Activated naive CD4-positive, alpha-beta T cell treated with anti-CD3 and anti-CD28 coated beads for 36 hours (primary cell): ENCODE measurements at places on chromosomes 3 and 15. TPM values are rescaled to one million over a fixed set of nuclear protein-coding genes. Genes with fewer than 3 reads are reported as not detected.

- DNase-seq: no peak
- peaks cover 2% of the 10 kb centered on the region for H3K27me3 ChIP-seq
- H3K4me3 ChIP-seq: no peak overlapping the region
- H3K4me1 ChIP-seq: peaks cover 78% of the 10 kb centered on the region
These were observed 29.1 kb downstream of the GPR15 start for GRCh38 chr3:98560911-98561310.

GRCh38 chr3:29627136-29628117 is 346.6 kb downstream of the RBMS3 start:
- H3K36me3 ChIP-seq: no peaks in the 10 kb centered on the region
- no peaks in the 10 kb centered on the region for H3K27me3 ChIP-seq
- no peak overlapping the region for H3K4me3 ChIP-seq
- no peak for DNase-seq
- H3K4me1 ChIP-seq: no peaks in the 10 kb centered on the region
- no peak overlapping the region for H3K27ac ChIP-seq

DNA sequence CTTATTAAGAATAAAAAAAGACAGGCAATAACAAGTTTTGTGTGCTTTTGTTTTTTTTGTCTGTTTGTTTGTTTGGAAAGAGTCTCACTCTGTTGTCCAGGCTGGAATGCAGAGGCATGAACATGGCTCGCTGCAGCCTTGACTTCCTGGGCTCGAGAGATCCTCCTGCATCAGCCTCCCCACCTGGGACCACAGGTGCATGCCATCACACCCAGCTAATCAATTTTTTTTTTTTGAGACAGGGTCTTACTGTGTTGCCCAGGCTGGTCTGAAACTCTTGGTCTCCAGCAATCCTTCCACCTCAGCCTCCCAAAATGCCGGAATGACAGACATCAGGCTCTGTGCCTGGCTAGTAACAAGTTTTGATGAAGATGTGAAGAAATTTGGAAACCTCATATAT is 73.1 kb upstream of the GCNT3 start:
- H3K27ac ChIP-seq: no peak overlapping the region
- no peak overlapping the region for H3K4me3 ChIP-seq
- H3K36me3 ChIP-seq: no peaks in the 10 kb centered on the region

GRCh38 chr3:33612607-33613006 is 105.4 kb downstream of the CLASP2 start:
- no peaks in the 10 kb centered on the region for H3K4me1 ChIP-seq
- H3K27ac ChIP-seq: no peak overlapping the region
- DNase-seq: no peak
- no peak overlapping the region for H3K4me3 ChIP-seq
- H3K36me3 ChIP-seq: peaks cover 8% of the 10 kb centered on the region

DNA sequence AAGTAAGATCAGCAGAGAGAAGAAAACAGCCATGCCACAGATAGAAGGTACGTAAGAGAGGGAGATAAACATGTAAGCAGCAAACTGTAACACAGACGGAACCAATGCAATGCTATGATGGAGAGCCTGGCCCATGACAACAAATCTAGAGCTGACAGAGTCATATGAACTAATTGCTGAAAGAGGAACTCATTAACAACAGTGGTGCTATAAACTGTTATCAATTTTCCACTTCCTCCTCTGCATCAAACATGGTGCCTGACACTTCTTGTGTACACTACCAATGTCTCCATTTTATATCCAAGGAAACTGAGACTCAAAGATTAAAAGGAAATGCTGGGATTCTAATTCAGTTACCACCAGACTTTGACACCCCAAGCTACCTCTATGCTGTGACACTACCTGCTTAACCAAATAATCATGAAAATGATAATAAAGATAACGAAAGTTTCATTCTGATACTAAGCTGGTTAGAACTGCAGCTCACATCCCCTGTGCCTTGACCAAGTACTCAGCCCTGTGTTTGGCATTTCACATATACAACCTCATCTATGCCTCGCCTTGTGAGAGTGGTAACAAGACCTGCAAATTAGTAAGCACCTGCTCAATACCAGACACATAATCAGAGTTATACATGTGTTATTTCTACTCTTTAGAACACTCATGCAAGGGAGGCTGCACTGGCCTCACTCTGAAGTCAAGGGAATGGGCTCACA is 79.3 kb downstream of the ANO10 start:
- H3K4me3 ChIP-seq: no peak overlapping the region
- no peak for DNase-seq
- peaks cover 4% of the 10 kb centered on the region for H3K36me3 ChIP-seq
- no peak overlapping the region for H3K27ac ChIP-seq
- no peaks in the 10 kb centered on the region for H3K27me3 ChIP-seq
- no peaks in the 10 kb centered on the region for H3K4me1 ChIP-seq

Gene TP63
- total RNA-seq: not detected

DNA sequence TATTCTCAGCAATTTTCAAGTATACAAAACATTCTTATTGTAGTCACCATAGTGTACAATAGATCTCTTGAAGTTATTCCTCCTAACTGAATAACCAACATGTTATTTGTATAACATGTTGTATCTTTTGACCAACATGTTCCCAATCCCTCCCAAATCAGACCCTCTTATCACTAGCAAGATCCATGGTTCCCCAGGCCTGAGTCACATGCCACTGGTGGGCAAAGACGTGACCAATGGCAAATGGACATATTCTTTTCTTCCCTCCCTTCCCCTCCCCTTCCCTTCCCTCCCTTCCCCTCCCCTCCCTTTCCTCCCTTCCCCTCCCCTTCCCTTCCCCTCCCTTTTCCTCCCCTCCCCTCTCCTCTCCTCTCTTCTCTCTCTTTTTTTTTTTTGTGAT is 45.4 kb downstream of the AMOTL2 start:
- no peak overlapping the region for H3K4me3 ChIP-seq
- H3K27ac ChIP-seq: no peak overlapping the region
- no peaks in the 10 kb centered on the region for H3K4me1 ChIP-seq
- H3K27me3 ChIP-seq: peaks cover 2% of the 10 kb centered on the region

- no peak overlapping the region for H3K27ac ChIP-seq
- H3K4me1 ChIP-seq: no peaks in the 10 kb centered on the region
- H3K4me3 ChIP-seq: no peak overlapping the region
- H3K27me3 ChIP-seq: peaks cover 10% of the 10 kb centered on the region
- no peak for DNase-seq
- no peaks in the 10 kb centered on the region for H3K36me3 ChIP-seq
These were observed 3.1 kb upstream of the MESP2 start for GRCh38 chr15:89772932-89773583.

DNA sequence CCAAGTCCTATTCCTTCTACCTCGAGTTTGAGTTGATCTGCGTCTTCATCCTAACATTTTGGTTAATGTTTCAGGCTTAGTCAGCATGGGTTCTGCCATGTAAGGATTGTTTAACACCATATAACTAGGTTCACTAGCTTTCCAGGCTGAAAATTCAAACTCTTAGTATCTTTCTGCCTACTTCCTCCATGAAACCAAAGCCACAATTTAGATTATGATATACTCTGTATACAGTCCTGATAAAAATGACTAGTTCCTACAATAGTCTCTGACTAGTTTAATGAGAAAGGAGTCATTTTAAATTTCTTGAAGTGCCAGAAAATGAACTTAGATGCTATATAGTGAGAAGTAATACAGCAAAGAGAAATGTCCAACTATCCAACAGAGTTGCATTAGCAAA is 6.6 kb upstream of the BTLA start:
- no peak for DNase-seq
- no peaks in the 10 kb centered on the region for H3K36me3 ChIP-seq
- no peak overlapping the region for H3K4me3 ChIP-seq
- peaks cover 63% of the 10 kb centered on the region for H3K4me1 ChIP-seq
- H3K27me3 ChIP-seq: no peaks in the 10 kb centered on the region

- no peak overlapping the region for H3K4me3 ChIP-seq
- H3K27ac ChIP-seq: no peak overlapping the region
- no peaks in the 10 kb centered on the region for H3K4me1 ChIP-seq
These were observed 69.7 kb upstream of the CMSS1 start for GRCh38 chr3:99747915-99748314.

Gene GOLGA8T
- total RNA-seq: not detected

DNA sequence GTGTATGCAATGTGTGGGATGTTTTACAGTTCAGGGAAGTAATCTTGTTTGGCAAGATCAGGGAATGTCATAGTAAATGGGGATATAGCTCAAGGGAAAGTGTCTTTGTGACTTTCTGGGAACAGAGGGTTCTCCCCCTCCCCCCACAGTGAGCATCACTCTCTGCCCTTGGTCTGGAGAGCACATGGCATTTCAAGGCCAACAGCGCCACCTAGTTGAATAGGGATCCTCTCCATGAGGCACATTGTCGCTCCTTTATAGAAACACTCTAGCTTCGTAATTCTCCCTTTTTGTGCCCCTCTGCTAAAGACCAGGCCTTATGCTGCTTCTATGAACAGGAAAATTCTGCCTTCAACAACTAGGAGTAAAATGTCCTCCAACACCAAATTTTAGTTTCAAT is 37.1 kb upstream of the ARNT2 start:
- DNase-seq: peak; percentile 19
- no peaks in the 10 kb centered on the region for H3K4me1 ChIP-seq
- H3K27ac ChIP-seq: no peak overlapping the region
- H3K36me3 ChIP-seq: no peaks in the 10 kb centered on the region
- H3K4me3 ChIP-seq: no peak overlapping the region

- DNase-seq: peak; percentile 56
- H3K36me3 ChIP-seq: no peaks in the 10 kb centered on the region
- H3K27me3 ChIP-seq: peaks cover 17% of the 10 kb centered on the region
- H3K27ac ChIP-seq: no peak overlapping the region
- H3K4me1 ChIP-seq: no peaks in the 10 kb centered on the region
These were observed 287.2 kb downstream of the CGGBP1 start for GRCh38 chr3:87771337-87772192.

- H3K4me1 ChIP-seq: peaks cover 30% of the 10 kb centered on the region
- no peak for DNase-seq
- H3K27ac ChIP-seq: no peak overlapping the region
- peaks cover 2% of the 10 kb centered on the region for H3K36me3 ChIP-seq
- H3K27me3 ChIP-seq: no peaks in the 10 kb centered on the region
These were observed 15.9 kb upstream of the FOXP1 start for GRCh38 chr3:71599416-71599815.

DNA sequence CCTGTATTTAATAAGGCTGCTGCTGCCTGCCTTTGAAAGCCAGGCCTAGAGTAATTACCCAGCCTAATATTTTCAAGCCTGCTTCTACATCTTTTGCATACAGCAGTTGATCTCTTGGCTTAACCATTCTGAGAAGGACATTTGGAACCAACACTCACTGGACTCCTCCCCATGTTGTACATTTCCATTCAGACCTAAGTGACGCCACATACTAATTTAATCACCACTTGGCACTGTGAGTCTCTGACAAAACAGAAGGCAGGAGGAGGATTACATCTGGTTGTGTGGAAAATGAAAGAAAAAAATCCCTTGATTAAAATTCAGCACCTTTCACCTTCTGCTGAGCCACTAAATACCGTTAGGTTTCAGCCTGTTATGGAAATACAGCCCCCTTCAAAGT is 102.2 kb upstream of the ARRDC4 start:
- H3K4me1 ChIP-seq: no peaks in the 10 kb centered on the region
- H3K36me3 ChIP-seq: no peaks in the 10 kb centered on the region
- no peak for DNase-seq
- no peak overlapping the region for H3K27ac ChIP-seq
- no peak overlapping the region for H3K4me3 ChIP-seq
- peaks cover 11% of the 10 kb centered on the region for H3K27me3 ChIP-seq
